Endothelial cell of umbilical vein (primary cell): ENCODE measurements at places on chromosomes 3 and 15. TPM values are rescaled to one million over a fixed set of nuclear protein-coding genes. Genes with fewer than 3 reads are reported as not detected.

MUC4 gene
- not detected in 2 replicates for total RNA-seq

OR5K2 gene
- total RNA-seq = not detected in 2 replicates

P2RY13 gene
- total RNA-seq = not detected in 2 replicates

ARPP21 gene
- total RNA-seq = not detected in 2 replicates

LNP1 gene
- total RNA-seq = 0.80 and 0.81 TPM in 2 replicates

ACP3 gene
- total RNA-seq = not detected in 2 replicates

CSPG5 gene
- total RNA-seq = 0.55 and 0.65 TPM in 2 replicates

ANKUB1 gene
- not detected in 2 replicates for total RNA-seq

ZNF80 gene
- total RNA-seq = not detected in 2 replicates

SYNPR gene
- total RNA-seq = not detected in 2 replicates

CPB1 gene
- not detected in 2 replicates for total RNA-seq

LSMEM2 gene
- total RNA-seq = not detected in 2 replicates

PGBD4 gene
- 1.1 TPM in 2 replicates for total RNA-seq

HDGFL3 gene
- 155 and 156 TPM in 2 replicates for total RNA-seq

KBTBD13 gene
- total RNA-seq = not detected in 2 replicates

SEMA3F gene
- 99.1 and 143 TPM in 2 replicates for total RNA-seq

ZMYND10 gene
- 0.38 and 0.51 TPM in 2 replicates for total RNA-seq

ALDH1A2 gene
- total RNA-seq = 11.7 and 34.9 TPM in 2 replicates

SLC28A2 gene
- not detected in 2 replicates for total RNA-seq

WDR72 gene
- total RNA-seq = not detected in 2 replicates

CLRN1 gene
- not detected in 2 replicates for total RNA-seq

AMOTL2 gene
- 145 and 167 TPM in 2 replicates for total RNA-seq

SLC51B gene
- not detected in 2 replicates for total RNA-seq

ZBED2 gene
- total RNA-seq = not detected in 2 replicates

RNU5B-1 gene
- total RNA-seq = not detected in 2 replicates

PXYLP1 gene
- total RNA-seq = 0.88 and 1.7 TPM in 2 replicates

FMN1 gene
- 0.29 and 0.39 TPM in 2 replicates for total RNA-seq

C3orf85 gene
- not detected in 2 replicates for total RNA-seq

HRG gene
- not detected in 2 replicates for total RNA-seq

NR1I2 gene
- total RNA-seq = not detected in 2 replicates

SPSB4 gene
- total RNA-seq = 0.14 and 0.22 TPM in 2 replicates

TNNC1 gene
- not detected in 2 replicates for total RNA-seq

TTLL13 gene
- not detected in 2 replicates for total RNA-seq

MEGF11 gene
- total RNA-seq = not detected in 2 replicates

KLF15 gene
- total RNA-seq = 1.4 and 3.0 TPM in 2 replicates

TGM5 gene
- total RNA-seq = not detected in 2 replicates

TRMT10C gene
- total RNA-seq = 28.0 and 29.6 TPM in 2 replicates

RAMAC gene
- 14.1 and 15.2 TPM in 2 replicates for total RNA-seq

IL17RE gene
- total RNA-seq = 1.2 and 1.5 TPM in 2 replicates

IGF2BP2 gene
- 122 and 130 TPM in 2 replicates for total RNA-seq

CPNE4 gene
- total RNA-seq = not detected in 2 replicates

TXNRD3 gene
- 5.0 and 7.1 TPM in 2 replicates for total RNA-seq
